ENCODE measurements at places on chromosomes 7 and 10.
A peak's percentile ranks its signal among the peaks of the same experiment; 100 is the strongest.

DNA sequence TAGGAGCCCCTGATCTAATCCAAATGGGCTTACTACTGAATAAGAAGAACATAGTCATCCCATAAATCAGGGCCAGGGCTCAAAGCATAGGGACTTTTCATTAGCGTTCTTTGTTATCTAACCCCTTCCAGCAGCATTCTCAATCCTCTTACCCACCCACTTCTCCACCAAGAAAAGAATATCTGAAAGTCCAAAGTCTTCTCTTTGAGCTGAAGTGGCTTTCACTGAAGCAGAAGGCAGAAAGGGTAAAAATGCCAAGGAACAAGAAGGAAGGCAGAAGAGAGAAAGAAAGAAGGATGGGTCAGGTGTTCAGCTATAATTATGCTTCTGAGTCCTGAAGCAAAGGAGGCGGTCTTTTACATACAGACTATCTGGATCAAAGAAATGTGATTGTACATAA is 10.2 kb downstream of the TRPV5 start:
- no peak for DNase-seq

DNA sequence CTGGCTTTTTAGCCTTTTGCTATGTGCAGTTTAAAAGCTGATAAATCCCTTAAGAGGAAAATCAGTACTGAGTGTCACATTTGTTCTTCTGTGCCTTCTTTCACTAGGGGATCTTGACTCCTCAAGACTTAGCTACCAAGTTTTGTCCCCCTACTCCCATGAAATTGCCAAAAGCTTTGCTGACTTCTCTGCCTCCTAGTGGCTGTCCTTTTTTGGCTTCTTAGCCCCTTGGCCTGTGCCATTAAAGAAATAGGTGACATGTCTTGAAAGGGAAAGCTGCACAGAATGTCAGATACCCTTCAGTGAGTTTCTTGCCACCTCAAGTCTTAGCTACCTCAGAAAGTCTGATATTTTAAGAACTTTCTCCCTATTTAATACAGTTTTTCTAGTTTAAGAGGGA is 10.5 kb downstream of the MKLN1 start:
- no peak for DNase-seq

GRCh38 chr10:12349629-12350166 is 351 bp downstream of the CAMK1D start:
- DNase-seq: no peak

GRCh38 chr7:40597517-40597916 is 462.7 kb downstream of the SUGCT start:
- DNase-seq: no peak

GRCh38 chr10:23047201-23048050 is 48.0 kb upstream of the MSRB2 start:
- DNase-seq: no peak

DNA sequence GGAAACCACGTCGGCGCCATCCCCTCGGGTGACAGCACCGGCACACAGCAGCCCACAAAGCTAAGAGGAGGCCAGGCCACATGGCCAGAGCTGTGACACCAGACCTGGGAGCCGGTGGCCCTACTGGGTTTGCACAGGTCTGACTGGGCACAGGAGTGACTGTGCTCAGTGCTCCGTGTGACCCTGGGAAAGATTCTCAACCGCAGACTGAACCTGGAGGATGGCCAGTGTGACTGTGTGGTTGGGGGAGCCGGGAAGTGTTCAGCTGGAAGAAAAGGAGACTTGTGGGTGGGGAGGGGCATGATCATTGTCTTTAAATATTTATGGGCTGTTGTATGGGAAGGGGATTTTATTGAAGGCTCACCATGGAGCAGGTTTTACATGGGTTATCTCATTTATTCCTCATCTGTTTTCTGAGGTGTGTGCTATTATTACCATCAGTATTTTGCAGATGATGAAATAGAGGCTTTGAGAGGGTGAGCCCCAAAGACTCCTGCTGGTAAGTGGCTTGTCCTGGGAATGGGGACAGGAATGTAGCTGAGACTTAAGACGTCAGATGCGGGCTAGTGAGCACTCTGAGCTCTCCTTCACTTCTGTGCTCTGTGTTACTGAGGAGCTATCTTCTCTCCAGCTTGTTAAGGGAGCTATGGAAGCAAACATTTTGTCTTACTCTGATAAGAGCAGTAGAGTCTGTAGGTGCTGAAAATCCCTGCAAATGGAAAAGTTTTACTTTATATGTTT is 127.5 kb downstream of the TMEM178B start:
- no peak for DNase-seq

GRCh38 chr10:64394744-64395143 is 873.5 kb downstream of the REEP3 start:
- no peak for DNase-seq

DNA sequence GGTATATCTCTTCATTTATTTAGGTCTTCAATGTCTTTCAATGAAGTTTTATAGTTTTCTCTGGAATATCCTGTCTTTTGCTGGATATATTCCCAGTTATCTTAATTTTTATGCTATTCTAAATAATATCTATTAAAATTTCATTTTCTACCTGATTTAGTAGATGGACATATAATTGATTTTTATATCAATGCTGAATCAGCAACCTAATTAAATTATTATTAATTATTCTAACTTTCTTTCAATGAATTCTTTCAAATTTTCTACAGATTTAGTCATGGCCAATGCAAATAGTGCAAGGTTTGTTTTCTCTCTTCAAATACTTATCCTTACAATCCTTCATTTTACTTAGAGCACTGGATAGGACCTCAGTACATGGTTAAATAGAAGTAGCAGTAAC is 56.8 kb downstream of the DENND11 start:
- no peak for DNase-seq

- no peak for DNase-seq
These were observed 213.5 kb downstream of the FANK1 start for GRCh38 chr10:126109893-126110292.

DNA sequence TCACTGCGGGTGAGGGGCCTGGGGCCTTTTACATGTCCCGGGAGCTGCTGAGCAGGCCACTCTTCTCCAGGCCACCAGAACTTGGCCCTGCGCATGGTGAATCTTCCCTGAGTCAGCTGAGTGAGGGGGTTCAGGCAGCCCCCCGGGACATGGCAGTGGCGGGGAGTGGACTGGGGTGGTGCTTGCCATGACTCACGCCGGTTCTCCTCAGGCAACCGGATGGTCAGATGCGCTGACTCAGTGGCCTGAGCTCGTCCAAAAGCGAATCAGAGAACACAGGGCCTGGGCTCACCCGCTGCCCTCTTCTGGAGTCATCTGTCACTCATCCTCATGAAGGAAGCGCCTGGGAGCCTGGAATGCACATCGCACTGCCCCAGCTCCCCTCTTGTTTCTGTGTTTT is 33.5 kb downstream of the HTRA1 start:
- DNase-seq: peak; percentile 84

DNA sequence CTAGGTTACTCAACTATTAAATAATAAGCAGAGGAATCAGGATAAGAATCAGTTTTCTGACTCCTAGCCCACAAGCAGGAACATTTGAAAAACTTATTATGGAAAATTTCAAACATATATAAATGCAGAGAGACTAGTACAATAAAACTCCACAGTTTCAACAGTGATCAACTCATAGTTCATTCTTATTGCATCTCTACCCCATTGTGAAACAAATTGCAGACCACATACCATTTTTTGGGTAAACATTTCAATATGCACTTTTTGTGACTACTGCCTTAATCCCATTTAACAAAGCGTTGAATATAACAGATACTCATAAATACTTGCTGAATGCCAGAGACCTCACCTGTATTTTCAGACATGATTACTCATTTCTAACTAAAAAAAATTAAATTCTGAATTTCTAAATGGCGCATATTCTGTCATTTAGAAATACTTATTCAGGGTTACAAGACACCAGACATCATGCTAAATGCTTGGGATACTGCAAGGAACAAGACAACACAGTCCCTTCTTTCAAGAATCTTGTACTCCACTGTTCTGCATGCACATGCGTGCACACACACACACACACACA is 11.4 kb downstream of the CDK6 start:
- DNase-seq: no peak

DNA sequence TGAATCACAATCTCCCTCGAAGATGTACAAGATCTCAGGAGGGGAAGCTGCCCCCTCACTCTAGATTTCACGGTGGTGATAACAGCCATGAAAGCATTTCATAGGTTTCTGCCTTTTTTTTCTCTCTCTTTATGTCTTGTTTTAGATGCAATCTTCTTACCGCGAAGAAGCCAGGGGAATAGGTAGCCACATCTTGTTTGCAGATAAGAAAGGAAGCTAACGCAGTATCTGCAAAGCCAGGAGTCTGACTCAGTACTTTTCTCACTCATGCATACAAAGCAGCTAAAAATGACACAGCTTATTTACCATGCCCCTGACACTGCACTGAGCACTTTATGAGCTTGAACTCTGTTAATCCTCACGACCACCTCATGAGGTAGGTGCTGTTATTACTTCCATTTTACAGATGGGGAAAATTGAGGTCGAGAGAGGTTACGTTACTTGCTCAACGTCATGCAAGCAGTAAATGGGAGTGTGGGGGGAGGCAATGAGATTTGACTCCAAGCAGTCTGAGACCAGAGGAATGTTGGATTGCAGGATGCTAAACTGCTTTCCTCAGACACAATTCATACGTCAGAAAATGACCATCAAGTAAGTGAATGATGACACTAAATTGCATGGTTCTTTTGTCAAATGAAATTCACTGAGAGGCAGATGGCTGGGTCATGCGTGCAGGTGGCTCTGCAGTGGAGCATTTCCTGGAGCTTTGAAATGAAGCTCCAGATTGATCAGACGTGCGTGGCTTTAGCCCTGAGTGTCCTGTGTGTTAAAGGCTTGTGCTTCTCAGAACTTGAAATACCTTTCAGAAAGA is 3.3 kb downstream of the MAP3K8 start:
- no peak for DNase-seq

Data from smooth muscle cell of the brain vasculature (primary cell).